ENCODE measurements at places on chromosomes 12 and 14.

- no peak overlapping the region for H3K4me3 ChIP-seq
- H3K27me3 ChIP-seq = no peaks in the 10 kb centered on the region
- no peak for DNase-seq
- no peak overlapping the region for H3K27ac ChIP-seq
- H3K4me1 ChIP-seq = no peaks in the 10 kb centered on the region
Measured at GRCh38 chr12:107610021-107610859, 75.4 kb upstream of the PWP1 start.

DNA sequence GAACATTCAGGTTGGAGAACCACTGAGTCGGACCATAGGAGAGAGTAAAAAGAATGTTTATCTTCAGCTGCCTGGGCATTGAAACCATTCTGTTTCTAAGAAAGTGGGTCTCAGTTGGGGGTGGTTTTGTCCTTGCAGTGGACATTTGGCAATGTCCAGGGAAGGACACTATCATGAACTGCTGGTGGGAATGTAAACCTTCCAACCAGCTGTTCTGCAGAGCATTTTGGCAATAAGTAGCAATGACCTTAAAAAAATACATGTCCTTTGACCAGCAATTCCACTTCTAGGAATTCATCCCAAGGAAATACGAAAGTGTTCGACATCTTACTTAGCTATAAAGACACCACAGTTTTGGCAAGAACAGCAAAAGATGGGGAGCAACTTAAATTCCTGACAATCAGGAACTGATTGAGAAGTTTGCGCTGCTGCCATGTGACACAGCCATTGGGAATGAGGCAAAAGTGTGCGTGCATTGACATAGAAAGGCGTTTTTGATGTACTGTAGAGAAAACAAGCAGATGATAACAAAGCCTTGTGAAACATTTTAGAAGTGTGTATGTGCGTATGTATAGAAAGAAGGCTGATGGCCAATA, 82.9 kb upstream of the MAP1LC3B2 start:
- no peak for DNase-seq
- H3K4me1 ChIP-seq = no peaks in the 10 kb centered on the region
- H3K4me3 ChIP-seq = no peak overlapping the region
- H3K36me3 ChIP-seq = no peaks in the 10 kb centered on the region

DNA sequence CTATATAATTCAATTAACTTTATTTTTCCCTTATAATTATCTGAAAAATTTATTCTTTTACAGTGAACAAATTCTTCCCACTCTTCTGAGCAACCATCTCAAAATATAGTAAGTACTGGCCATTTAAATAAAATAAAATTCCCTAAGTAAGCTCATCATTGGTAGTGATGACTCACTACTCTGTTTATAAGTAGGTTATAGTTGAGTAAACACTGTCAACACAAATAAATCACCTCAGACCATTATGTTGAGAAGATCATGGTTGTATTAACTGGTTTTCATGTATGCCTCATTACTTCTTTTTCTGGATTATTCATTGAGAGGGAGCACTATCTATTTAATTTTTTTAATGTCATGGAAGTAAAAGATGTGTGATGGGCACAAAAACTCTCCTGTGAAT, 220.5 kb downstream of the SEC23A start:
- H3K27me3 ChIP-seq = no peaks in the 10 kb centered on the region
- H3K4me3 ChIP-seq = no peak overlapping the region
- no peaks in the 10 kb centered on the region for H3K4me1 ChIP-seq
- no peak for DNase-seq
- H3K36me3 ChIP-seq = no peaks in the 10 kb centered on the region
- no peak overlapping the region for H3K27ac ChIP-seq

DNA sequence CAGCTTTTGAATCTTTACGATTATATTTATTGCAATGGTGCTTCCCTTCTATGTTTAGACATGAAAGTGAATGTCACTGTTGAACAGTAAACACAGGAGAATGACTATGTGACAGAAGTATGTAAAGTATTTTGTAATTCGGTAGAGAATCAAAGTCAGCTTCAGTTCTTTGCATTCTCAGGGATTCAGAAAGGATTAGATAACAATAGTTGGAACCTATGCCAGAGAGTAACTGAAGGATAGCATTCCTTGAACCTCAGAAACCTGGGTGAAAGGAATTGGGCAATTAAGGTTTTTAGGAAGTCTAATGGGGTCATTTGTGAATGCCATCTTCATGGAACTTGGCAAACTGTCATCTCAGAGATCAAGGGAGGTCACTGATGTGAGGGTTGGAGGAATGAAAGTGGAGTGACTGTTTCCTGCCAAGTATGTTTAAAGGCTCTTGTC, 305.3 kb upstream of the DDHD1 start:
- DNase-seq = no peak
- no peak overlapping the region for H3K27ac ChIP-seq
- no peaks in the 10 kb centered on the region for H3K27me3 ChIP-seq
- no peak overlapping the region for H3K4me3 ChIP-seq
- H3K4me1 ChIP-seq = no peaks in the 10 kb centered on the region
